ENCODE measurements at places on chromosomes 5 and 9.

- DNase-seq = no peak
Measured at GRCh38 chr5:64612344-64612961, 77.8 kb upstream of the SHISAL2B start.

DNA sequence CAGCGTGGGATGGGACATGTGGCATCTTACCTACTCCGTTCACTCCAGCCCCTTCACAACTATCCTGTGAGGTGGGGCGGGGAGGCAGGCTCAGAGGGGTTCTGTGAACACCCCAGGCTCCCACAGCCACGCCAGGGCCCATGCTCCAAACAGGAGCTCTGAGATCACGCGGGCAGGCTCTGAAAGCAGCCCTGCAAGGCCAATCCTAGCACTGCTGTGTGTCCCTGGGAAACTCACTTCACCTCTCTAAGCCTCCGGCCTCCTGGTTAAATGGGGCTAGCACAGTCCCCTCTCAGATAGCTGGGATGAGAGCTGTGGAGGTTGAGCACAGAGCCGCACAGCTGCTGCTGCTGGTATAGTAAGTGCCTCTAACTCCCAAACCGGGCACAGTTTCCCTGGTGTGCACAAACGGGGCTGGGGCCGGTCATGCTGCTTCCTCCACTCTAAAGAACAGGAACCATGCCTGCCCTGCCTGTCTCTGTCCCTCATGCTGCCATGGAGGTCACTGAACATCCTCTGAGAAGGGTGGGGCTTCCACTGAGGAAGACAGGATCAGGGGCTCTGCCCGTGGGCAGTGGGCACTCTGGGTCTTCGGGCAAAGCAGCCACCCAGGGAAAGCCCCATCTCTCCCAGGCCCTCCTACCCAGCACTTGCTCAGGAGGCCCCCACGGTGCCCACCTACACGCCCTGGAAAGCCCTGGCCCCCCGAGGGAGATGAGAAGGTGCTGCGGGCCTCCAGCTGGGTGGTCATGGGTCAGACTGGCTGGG, 13.0 kb upstream of the ASS1 start:
- no peak for DNase-seq

DNA sequence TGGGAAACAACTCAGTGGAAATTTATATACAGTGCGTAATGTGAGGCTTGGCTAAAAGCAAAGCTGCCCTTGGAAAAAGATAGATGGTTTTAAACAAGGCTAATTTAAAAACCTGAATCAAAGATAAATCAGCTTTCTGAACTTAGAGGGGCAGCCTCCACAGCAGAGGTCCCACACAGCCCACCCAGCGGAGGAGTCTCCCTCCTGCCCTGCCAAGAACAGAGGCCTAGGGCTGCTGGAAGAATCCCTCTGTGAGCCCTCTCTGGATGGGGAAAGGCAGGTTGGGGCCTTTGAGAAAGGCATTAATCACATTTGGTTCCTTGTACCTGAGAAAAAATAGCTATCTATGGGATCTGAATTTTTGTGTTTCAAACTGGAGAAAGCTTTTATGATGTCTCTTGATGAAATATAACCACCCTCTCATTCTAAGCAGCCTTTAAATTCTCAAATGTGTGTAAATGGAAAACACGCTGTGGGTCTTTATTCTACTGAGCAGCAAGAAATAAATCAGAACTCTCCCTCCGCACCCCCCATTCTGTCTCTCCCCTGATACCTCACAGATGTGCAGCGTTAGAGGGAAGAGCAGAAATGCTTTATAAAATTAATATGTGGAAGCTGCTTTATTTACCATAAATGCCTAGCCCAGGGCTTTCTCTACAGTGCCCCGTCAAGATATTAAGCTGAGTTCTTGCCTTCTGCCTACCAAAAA, 329.2 kb downstream of the EFNA5 start:
- no peak for DNase-seq

GRCh38 chr5:74419468-74419867, 221.1 kb downstream of the ENC1 start:
- DNase-seq = no peak

DNA sequence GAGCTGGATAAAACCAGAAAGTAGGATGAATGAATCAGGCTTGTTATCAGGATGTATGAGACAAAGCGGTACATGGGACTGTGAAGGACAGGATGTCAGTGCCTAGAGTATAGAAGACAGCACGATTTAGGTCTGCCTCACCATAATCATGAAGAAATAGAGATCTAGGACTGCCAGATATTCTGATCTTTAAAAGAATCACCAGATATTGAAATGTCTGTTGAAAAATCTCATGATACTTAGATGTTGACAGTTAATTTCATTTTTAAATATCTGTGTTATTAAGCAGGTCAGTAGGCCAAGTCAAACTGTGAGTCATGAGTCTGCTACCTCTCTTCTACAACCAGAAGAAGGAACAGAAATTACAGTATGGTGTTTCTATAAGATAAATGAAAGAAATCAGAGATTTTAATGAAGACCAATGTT, 65.0 kb downstream of the ST8SIA4 start:
- DNase-seq = no peak

DNA sequence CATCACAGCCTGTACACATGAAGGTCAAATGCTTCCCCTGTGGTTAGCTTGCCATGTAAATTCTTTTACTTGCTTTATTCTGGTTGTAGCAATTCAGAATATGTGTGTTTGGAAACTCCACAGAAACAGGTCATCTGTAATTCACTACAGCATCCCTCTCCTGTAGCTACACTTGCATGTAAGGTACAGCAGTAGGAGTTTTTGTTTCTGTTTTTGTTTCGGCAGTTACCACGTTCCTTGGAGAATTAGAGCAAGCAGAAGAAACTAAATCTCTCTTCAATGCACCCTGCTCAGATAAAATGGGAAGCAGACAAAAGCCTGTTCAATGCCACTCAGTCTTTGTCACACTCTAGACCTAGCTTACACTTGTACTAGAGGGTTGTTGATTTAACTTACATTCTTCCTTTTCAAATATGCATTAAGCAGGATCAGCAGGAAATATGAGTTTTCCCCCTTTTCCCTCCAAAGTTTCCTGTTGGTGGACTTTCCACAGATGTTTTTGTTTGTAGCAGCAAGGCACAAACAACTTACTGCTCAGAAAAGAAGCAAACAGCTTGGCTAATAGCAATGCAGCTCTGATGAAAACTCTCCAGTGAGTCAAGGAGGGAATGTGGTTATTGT, 80.9 kb downstream of the YIPF5 start:
- DNase-seq = no peak

DNA sequence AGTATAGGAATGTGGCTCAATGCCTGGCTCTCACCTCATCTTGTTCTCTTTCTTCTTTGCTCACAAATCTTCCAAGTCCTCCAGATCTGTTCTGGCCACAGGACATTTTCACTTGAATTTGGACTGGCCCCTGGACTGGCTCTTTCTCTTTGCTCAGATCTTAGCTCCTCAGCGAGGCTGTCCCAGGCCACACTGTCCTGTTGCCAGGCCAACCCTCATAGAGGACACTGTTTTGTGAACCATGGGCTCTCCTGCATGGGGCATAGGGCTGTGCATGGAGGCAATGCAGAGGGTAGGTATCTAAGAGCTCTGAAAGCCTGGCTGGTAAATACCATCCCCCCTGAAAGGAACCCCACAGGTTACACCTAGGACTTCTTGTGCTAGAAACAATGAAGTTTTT, 13.5 kb upstream of the SLC28A3 start:
- no peak for DNase-seq

GRCh38 chr9:128999581-129000206, 28.4 kb downstream of the SH3GLB2 start:
- no peak for DNase-seq

GRCh38 chr9:75601280-75601679, 289.2 kb upstream of the PCSK5 start:
- DNase-seq = no peak

DNA sequence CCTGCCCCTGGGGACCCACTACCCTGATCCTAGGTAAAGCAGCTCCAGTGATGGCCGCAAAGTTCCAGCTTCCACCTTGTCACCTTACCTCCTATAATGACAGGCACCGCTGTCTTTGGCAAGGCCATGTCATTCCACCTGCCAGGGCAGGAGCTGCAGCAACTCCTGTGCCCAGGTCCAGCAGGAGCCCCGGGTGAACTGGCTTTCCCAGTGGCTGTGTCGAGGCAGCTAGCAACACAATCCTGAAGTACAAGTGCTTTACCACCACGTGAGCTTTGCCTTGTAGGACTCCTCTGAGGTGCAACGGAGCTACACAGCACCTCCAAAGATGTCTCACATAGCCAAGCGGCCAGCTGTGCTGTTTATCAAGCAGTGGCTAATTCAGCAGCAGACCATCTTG, 20.7 kb upstream of the MGAT1 start:
- no peak for DNase-seq

DNA sequence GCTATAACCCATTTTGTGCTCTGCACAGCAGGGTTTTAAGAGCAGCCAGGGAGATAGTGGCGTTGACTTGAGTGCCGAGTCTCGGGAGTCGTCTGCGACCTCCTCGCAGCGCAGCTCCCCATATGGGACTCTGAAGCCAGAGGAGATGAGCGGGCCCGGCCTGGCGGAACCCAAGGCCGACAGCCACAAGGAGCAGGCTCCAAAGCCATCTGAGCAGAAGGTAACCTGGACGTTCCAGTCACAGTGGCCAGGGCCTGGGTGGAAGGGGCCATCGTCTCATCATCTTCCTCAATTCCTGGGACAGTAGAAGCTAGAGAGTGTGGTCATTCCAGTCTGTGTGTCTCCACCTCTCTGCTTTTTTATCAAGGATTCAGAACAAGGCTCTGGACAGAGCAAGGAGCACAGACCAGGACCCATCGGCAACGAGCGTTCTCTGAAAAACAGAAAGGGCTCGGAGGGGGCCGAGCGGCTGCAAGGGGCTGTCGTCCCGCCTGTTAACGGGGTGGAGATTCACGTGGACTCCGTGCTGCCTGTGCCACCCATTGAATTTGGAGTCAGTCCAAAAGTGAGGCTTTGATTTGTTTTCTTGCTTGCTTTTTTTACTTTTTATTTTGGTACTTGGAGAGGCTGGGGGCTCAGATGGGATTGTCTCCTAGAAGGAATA, 20.2 kb upstream of the POMT1 start:
- DNase-seq = no peak

DNA sequence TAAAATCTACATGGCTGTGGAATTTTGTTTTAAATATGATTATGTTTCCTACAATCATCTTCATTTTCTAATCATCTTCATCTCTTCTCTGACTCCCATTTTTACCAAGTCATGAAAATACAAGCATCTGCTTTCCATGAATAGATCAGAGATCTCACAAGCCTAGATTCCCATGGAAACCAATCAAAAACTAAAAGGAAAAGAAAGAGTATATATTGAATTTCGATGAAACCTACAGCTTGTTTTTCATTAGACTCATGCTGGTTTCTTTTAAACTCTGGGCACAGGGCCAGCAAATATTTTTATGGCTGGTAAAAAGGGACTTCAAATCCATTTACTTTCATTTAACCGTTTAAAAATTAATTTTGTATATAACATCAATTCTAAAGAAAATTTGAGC, 51.2 kb downstream of the INVS start:
- no peak for DNase-seq

GRCh38 chr5:58143181-58143580, 316.7 kb downstream of the PLK2 start:
- no peak for DNase-seq

GRCh38 chr5:35938568-35939227, at the start of gene CAPSL:
Gene CAPSL (minus strand): TSS chr5:35938622. CDS start chr5:35921120, 17,502 bp downstream.
- no peak for DNase-seq

- no peak for DNase-seq
Measured at GRCh38 chr5:76273206-76273885, 129.7 kb upstream of the IQGAP2 start.

DNA sequence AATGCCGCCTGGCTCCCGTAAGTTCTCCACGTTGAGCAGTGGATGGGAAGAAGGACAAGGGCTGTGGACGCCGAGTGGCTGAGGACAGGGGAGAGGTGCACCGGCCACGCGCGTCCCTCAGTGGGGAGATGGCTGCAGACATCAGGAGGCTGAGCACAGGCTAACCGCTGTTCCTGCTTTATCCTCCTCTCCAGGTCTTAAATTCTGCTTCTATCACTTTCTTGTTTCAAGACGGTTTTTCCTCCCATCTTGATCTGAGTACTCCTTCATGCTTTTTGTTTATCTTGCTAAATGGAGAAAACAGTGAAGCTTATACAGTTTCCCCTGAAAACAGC, 42.1 kb upstream of the SLC6A19 start:
- no peak for DNase-seq

DNA sequence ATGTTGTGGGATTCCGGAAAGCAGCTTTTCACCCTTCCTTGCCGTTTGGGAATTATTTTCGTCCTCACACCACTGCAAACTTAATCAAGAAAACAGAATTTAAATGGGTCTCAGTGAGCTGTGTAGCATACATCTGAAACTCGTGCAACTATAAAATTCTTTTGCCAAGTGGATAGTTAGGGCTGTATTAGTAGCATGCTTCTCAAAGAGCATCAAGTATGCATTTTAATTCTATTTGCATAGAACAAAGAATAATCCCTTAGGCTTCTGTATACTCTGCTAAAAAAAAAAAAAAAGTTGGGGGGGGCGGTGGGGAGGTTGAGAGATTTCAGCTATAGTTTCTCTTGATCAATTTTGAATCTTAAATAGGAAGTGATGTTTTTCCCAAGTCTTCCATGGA, 11.8 kb upstream of the APBA1 start:
- DNase-seq = no peak

DNA sequence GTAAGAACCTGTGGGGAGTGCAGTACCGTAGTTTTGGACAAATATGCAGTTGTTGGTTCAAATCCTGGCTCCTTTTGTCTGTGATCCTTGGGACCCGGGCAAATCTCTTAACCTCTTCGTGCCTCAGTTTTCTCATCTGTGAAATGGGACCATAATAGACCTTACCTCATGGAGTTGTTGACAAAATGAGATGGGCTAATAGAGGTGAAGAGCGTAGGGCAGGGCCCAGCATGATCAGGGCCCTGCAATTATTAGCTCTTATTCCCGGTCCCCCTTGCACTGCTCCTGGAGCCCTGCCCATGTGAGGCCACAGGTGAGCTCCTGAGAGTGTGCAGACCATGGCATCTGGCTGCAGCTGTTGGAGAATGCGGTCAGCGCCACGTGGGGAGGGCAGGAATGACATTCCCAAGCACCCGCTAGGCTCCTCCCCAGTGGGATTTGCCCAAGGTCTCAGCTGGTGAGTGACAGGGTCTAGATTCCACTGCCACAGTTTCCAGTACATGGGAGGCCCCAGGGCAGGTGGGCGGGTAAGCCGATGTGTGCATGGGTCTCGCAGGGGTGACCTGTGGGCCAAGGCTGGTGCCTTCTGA, 41.0 kb downstream of the NEK6 start:
- no peak for DNase-seq

GRCh38 chr9:123772967-123773366, 157.0 kb downstream of the DENND1A start:
- DNase-seq = no peak

GRCh38 chr5:149632311-149633251, 51.3 kb downstream of the ARHGEF37 start:
- no peak for DNase-seq

DNA sequence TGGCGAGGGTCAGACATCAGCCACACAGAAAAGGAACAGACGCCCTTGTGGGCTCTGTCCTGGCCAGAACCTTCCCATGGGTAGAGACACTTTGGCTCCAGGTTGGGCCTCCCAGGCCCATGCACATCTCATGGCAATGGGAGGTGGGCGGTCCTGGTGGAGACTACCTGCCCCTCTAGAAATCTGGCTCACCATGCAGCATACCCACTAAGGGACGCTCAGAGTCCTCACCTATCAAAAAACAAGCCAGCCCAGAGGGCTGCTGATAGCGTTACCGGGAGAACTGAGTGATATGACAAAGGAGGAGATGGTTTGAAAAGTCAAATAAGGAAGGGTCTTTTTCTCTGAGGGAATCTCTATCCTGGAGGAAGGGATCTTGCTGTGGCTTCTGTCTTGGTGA, 62.1 kb downstream of the C5orf15 start:
- DNase-seq = no peak

GRCh38 chr9:131656356-131657036, 83.4 kb downstream of the RAPGEF1 start:
- DNase-seq = peak; percentile 20
